ENCODE measurements at places on chromosomes 7 and 10. TPM values are rescaled to one million over a fixed set of nuclear protein-coding genes. Genes with fewer than 3 reads are reported as not detected.

FZD1 gene
- total RNA-seq: 35.7 TPM

ZNF425 gene
- total RNA-seq: 1.6 TPM

CFAP43 gene
- not detected for total RNA-seq

LBX1 gene
- not detected for total RNA-seq

COL17A1 gene
- 1.0 TPM for total RNA-seq

MKX gene
- total RNA-seq: 0.26 TPM

JAKMIP3 gene
- total RNA-seq: 0.08 TPM

MGAM2 gene
- total RNA-seq: not detected

LIPM gene
- total RNA-seq: not detected

Data from epithelial cell of alveolus of lung (primary cell).